ENCODE measurements at places on chromosomes 6 and 20.

DNA sequence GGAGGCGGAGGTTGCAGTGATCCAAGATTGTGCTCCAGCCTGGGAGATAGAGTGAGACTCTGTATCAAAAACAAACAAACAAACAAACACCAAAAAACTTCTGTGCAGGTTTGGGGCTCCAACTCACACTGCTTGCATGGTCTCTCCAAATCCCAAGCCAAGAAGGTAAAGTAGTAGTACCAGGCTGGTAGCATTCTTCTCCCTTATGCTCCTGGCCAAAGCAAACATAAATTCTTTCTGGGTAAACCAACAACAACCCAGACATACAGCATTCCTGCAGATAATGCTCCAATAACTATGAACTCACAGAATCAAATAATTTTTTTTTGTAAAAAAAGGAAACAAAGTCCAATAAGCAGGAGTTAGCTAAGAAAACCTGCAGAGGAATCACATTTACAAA is 57.8 kb upstream of the KLHL31 start:
- no peak for DNase-seq

DNA sequence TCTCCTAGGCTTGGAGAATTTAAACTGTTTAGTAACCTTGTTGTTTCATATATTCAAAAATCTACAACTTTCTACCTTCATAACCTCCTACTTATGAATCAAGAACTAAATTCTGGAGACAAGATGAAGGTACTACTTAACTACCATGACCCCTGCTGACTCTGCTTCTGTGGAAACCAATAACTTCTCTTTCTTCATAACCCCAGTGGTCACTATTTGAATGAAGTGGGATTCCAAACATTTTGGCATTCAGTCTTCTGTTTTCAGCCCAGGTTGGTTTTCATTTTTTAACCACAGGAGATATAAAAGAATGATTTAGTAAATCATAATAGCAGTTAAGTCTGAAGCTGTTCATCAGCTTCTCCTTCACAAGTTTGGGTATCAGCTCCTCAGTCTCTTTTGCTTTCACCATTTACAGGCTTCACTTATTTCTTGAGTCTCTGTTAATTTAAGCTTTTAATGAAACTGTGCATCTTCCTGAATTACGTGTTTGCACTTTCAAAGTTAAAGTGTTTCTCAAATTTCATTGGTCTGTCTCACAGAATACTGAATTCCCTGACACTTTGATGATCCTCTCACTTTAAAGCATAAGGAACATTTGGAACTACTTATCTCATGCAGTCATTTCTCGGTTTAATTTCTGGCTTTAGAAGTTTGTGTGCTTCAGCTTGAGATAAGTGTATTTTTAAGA is 9.5 kb downstream of the SENP6 start:
- no peak for DNase-seq

GRCh38 chr6:16630026-16630643 is 131.1 kb downstream of the ATXN1 start:
- no peak for DNase-seq

DNA sequence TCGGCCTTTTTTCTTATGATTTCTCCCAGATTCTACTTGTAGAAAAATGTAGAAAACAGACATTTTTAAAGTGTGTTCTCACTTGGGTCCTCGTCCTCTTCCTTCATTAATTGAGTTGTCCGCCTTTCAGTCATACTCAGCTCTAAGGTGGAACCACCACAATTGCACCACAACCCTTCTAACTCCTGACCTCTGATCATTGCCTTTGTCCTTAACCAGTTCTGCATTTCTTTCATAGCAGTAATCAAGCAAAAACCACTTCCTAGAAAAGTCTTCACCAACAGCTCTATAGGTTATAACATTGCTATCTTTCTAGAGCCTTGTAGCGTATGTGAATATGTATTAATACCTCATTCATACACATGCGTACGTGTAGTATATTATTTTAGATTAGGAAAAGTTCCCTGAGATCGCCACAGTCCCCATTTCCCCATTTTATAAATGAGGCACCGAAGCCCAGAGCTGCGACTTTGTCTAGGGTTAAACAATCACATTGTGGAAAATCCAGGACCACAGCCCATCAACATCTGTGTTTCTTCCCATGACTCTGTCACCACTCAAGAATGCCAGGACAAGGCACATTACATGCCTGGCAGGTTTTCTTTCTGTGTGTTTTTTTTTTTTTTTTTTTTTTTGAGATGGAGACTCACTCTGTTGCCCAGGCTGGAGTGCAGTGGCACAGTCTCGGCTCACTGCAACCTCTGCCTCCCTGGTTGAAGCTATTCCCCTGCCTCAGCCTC is 175.5 kb downstream of the BTBD3 start:
- no peak for DNase-seq

DNA sequence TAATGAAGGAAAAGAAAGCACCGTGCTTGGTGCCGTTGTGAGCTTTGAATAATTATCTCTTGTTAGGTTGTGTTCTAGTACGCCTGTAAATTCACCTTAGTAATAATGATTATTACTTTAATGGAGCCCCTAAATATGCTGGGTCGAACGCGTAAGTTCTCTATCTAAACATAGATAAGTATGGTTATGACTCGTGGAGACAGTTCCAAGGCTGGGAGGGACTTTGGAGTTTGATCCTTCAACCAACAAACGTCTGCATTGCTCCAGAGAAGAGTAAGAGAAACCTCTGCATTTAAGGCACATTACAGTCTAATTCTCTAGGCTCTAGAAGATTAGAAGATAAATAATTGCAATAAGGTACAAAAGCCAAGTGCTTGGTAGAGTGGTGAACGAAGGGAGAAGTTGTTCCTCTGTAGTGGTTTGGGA is 514 bp downstream of the ACOT13 start:
- DNase-seq: peak; percentile 26

- DNase-seq: no peak
These were observed 225.1 kb downstream of the BCKDHB start for GRCh38 chr6:80331522-80331921.

- no peak for DNase-seq
These were observed 119.7 kb downstream of the ADGRB3 start for GRCh38 chr6:68754681-68755213.

DNA sequence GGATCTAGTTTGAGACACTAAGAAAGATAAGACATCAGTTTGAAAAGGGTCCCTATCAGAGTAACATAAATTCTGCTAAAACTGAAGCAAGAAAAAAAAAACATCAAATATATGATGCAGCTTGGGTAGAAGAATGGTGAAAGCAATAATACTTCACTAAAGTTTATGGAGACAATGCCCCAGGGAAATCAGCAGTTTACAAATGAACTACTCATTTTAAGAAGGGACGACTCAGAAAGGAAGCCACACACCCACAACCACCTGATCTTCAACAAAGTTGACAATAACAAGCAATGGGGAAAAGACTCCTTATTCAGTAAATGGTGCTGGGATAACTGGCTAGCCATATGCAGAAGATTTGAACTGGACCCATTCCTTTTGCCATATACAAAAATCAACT is 143.5 kb downstream of the TPBG start:
- peak; percentile 40 for DNase-seq

DNA sequence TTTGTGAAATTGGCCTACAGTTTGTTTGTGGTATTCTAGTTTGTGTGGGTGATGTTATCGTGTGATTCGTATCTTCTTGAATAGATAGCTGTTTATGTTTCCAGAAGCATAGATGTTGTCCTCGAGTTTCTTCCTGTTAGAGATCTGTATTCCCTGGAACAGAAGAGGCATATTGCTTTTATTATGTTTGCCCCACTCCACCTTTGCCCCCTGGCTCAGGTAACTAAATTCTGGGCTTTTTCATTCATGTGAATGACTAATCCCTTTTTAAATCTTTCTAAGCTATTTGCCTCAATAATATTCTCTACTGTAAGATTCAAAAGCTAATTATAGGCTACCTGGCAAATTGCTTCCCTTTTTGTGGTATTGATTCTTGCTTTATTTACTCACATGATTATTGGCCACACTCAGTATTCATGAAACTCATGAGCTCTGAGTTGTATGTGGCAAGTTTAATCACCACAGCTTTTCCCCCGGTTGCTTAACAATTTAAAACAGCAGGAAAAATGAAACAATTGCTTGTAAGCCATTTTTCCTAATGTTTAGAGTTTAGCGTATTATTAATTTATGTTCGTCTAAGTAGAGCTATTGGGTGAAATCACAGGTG is 12.6 kb downstream of the RNF217 start:
- no peak for DNase-seq

DNA sequence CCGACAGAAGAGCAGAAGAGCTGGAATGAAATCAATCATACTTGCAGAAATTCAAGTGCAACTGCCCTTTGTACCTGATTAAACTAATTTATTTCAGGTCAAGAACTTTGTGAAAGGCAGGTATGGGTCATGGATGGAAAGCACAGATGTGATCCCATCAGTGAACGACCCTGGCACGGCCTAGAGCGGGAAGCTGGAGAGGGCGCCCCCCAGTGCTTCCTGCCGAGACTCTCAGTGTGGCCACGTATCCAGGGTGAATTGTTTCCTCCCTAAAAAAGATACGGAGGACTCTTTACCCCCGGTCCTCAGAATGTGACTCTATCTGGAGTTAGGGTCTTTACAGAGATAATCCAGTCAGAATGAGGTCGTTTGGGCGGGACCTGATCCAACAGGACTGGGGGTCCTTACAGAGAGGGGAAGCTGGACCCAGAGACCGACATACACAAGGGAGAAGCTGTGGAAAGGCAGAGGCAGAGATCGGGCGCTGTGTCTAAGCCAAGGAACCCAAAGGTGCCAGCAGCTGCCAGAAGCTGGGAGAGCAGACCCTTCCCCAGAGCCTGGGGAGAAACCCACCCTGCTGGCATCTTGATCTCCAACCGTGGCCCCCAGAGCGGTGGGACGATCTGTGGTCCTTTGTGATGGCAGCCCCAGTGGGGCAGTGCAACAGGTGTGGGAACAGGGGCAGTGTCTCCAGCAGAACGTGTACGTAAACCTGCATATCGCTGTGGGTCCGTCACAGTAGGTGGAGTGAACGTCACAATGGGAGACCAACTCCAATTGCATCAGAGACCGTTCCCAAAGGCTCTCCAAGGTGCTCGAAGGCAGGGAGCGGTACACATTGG is 91.9 kb downstream of the TAF4 start:
- DNase-seq: no peak

DNA sequence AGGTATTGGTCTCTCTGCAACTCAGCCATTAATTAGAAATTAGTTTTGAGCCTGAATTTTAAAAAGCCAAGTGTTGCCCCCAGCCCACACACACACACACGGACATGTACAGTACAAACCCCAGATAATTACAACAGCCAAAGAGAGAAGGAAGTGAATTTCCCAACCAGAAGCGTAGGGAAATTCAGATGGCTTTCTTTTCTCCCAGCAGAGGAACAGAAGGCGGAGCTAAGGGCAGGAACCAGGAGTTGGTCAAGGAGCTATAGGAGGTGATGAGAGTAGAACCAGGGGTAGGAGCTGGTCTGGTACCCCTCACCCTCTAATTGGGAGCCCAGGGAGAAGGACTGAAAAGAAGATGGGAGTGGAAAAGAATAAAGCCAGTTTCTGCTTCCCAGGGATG is 3.9 kb upstream of the ZBTB9 start:
- DNase-seq: peak; percentile 35

DNA sequence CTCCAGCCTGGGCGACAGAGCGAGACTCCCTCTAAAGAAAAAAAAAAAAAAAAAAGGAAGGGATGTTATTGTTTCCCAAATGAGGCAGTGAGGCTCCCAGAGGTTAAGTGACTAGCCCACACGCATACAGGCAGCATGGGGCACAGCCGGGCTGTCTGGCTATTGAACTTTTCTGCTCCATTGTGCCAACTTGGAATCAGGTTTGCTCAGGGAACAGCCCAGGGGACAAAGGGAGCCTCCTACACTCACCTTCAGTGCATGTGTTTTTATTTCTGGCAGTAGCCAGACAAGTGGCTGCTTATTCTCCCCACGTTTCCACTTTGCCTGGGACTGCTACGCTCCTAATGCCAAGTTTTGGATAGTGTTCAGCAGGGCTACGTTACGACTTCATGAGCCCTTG is 10.7 kb downstream of the ETV7 start:
- no peak for DNase-seq

GRCh38 chr6:52975580-52975979 is 19.5 kb downstream of the GSTA4 start:
- no peak for DNase-seq

DNA sequence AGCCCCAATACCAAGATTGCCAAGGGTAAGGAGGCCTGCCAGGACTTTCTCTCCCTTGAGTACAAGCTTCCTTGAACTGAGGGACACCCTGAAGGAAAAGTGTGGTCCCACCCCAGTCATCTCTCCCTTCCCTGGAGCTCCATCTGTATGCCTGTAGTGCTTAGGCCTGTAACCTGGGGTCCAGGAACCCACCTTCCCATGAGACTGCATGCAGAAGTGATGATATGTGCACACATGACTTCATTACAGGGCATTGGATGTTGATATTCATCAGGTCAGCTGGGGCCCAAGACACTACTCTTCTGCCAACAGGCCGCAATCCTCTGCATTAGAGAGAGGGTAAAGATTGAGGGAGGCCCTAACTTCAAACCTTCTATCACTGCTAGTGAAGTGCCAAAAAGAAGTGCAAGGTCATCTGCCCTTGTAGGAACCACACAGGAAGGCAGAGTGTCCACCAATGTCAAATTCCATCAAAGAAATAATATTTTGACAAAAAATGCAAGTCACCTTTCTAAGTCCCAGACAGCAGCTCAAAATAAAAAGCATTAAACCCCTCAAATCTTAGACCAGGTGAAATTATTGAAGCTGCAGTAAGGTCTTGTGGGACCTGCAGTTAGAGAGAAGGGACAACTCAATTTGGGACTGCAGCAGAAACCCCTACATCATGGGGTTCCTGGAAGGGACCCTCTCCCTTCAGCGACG is 5.1 kb downstream of the HLA-F start:
- no peak for DNase-seq

GRCh38 chr6:27771235-27771634 is 141.0 kb downstream of the OR2B2 start:
- DNase-seq: no peak

DNA sequence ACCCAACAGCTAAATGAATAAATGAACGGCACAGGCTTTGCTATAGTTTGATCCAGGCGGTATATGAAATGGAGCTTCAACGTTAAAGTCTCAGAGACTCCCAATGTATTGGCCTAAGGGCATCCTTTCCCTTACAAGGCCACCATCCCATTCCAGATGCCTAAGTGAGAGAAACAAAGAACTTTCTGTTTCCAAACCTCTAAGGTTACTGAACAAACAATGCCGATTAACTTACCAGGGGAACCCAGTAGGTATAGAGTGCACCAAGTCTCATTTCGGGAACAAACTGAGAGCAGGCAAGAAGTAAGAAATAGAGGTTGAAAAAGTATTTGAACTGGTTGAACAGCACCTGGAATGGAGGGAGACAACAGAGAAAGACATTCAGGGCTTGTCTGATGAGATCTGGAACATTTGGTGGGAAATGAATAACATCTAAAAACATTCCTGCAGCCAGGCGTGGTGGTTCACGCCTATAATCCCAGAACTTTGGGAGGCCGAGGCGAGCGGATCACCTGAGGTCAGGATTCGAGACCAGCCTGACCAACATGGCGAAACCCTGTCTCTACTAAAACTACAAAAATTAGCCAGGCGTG is 42.5 kb downstream of the ATP9A start:
- no peak for DNase-seq

GRCh38 chr6:41167173-41167963 is 4.5 kb upstream of the TREM2 start:
- peak; percentile 20 for DNase-seq
